Fibroblast of villous mesenchyme (primary cell): ENCODE measurements at places on chromosomes 13 and 19. TPM values are rescaled to one million over a fixed set of nuclear protein-coding genes. Genes with fewer than 3 reads are reported as not detected.

DNA sequence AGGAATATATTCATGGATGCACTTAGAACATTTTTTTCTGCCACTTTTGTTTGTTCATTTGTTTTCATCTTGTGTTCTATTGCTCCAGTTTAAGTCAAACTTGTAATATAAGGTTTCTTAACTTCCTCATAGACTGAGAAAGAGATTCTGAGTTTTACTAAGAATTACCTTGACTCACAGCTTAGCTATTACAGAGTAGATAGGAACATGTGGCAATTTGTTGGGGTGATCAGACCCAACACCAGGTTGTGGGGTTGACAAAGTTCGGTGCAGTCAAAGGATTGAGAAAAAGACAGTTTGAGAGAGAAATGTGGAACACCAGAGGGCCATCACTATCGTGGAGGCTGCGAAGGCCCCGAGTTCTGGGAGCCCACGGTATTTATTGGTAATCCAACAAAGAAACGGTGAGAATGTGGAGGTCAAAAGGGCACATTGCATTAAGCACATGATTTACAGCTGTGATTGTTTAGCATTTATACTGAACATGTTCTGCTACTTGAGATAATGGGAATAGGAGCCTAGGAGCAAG is 2526.0 kb downstream of the PCDH9 start:
- no peak for DNase-seq

The CLIP3 gene
- 16.4 and 17.3 TPM in 2 replicates for total RNA-seq

GRCh38 chr13:81393110-81393509 is 1052.2 kb upstream of the SPRY2 start:
- DNase-seq, result no peak

GRCh38 chr19:6059396-6059947 is 50.8 kb downstream of the RFX2 start:
- DNase-seq, result no peak

The MRI1 gene
- total RNA-seq, result 27.2 and 44.1 TPM in 2 replicates

DNA sequence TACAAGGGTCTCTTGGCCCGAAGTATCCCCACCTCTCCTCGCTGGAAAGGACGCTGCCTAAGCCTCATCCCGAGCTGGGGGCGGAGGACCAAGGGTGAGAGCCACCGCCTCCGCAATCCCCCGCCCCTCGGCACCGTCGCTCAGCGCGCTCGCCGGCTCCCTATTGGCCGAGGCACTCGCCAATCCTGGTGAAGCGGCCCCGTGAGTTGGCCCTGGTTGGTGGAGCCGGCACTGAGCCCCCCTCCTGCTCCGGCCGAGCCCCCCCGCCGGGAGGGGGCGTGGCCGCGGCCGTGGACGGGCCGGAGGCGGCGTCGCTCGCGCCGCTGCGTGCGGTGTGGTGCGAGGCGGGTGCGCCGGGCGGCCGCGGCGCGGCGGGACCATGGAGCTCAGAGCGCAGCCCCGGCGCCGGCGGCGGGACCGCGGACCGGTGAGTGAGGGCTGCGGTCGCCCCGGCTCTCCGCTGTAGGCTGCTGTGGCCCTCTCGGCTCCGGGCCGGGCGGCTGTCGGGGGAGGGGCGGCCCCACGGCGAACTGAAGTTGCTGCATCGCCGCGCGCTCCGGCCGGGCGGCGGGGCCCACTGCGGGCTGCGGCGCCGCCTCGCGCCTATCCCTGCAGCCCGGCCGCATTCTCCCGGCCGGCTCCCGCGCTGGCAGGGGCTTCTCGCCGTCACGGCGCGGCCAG is at the start of gene WASF3:
Gene WASF3 (plus strand): TSS at position 291 of the 681 bp plus-strand sequence. CDS start 84,588 bp downstream, outside the sequence.
- peak; percentile 86 for DNase-seq

The SCEL gene
- not detected in 2 replicates for total RNA-seq

DNA sequence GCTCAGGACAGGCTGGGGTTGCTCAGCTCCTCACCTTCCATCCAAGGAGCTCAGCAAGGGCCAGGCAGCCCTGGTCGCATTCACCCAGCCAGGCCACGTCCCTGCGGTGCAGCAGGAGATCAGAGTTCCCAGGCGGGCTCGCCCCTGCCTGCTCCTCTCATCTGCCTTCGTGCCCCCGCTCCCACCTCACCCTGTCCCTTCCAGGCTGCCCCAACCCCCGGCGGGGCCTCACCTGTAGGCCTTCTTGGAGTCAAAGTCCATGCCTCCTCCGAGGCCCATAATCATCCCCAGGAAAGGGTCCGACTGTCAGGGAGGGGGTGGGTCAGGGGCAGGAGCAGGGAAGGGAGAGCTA is 1.3 kb upstream of the RINL start:
- no peak for DNase-seq

- DNase-seq, result no peak
Measured at GRCh38 chr13:29684441-29684840, 89.0 kb upstream of the SLC7A1 start.

- peak; percentile 29 for DNase-seq
Measured at GRCh38 chr13:39597838-39598237, 5.2 kb downstream of the LHFPL6 start.

The KIR2DL4 gene
- not detected in 2 replicates for total RNA-seq

The CD22 gene
- total RNA-seq, result 0.32 TPM in 1 of 2 replicates, not detected in the other

The FAM83E gene
- total RNA-seq, result 0.32 and 1.3 TPM in 2 replicates

GRCh38 chr19:16085115-16085514 is 8.8 kb downstream of the TPM4 start:
- DNase-seq, result no peak

GRCh38 chr19:35381926-35382325 is 11.1 kb downstream of the GPR42 start:
- no peak for DNase-seq

DNA sequence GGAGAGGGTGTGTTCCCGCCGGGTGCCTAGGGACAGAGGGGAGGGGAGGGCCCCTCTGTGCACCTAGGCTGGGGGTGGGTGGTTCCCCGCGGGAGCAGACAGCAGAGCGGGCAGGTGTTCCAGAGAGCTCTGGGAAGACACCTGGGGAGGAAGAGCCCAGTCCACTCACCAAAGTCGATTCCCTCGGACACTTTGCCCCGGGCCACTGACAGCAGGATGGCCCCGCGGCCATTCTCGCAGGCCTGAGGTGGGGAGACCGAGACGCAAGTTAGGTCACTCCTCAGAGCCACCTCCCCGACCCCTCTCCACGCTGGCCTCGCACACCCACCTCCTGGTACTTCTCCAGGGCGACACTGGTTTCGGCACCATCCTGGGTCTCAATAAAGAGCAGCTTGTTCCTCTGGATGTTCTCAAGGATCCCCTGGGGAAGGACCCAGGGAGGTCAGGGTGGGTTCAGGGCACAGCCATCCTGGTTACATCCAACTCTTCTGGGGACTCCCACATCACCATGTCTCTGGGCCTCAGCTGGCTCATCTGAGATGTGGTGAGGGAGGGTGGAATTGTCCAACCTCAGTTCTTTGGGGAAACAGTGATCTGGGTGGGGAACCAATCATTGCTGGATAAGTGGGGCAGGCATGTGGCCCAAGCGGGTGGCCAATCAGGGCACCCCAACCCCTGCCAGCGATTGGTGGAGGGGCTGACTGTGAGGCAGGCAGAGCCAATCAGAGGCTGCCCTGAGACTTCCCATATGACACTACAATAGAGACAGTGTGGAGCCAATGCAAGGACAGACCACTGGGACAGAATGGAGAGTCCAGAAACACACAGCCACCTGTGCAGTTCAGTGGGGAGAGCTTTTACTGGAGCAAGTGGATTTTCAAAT is 12.6 kb downstream of the KLC3 start:
- no peak for DNase-seq

DNA sequence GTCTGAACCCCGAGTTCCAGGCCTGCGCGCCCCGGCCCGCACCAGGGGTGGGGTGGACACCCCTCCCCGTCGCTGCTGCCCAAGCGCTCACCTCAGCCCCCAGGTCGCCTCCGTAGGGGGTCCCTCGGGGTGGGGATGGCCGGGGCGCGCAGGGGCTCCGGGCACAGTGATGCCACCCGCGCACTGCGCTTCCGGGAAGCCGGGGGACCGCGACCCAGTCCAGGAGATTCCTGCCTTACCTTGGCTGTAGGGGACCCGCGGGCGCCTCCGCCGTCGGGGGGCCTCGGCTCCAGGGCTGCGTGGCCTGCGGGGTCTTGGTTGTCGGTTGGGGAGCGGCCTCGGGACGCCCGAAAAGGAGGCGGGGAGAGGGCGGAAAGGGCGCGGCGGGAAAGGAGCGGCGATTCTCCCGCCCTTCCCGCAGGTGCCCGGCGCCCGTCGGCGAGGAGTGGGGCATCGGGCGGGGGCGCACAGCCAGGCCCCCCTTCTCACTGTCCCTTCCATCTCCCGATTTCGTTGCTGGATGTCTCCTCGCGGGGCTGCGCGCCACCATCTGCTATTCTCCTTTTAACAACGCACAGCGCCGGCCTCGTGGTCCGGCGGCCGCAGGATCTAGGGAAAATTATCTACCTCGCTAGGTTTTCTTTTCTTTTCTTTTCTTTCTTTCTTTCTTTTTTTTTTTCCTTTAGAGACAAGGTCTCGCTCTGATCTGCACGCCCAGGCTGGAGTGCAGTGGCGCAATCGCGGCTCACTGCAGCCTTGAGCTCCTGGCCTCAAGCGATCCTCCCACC is at the start of gene KEAP1:
Gene KEAP1 (minus strand): TSS at position 355 of the 788 bp plus-strand sequence. CDS start 3,323 bp downstream, outside the sequence.
- peak; percentile 37 for DNase-seq

GRCh38 chr19:7258041-7258839 is 36.0 kb downstream of the INSR start:
- DNase-seq, result no peak
